ENCODE measurements at places on chromosomes 11 and 22. TPM values are rescaled to one million over a fixed set of nuclear protein-coding genes. Genes with fewer than 3 reads are reported as not detected.

The BLID gene
- total RNA-seq: not detected

The SHANK2 gene
- total RNA-seq: not detected

- no peak for DNase-seq
Measured at GRCh38 chr22:30460147-30460546, 11.7 kb downstream of the SEC14L3 start.

DNA sequence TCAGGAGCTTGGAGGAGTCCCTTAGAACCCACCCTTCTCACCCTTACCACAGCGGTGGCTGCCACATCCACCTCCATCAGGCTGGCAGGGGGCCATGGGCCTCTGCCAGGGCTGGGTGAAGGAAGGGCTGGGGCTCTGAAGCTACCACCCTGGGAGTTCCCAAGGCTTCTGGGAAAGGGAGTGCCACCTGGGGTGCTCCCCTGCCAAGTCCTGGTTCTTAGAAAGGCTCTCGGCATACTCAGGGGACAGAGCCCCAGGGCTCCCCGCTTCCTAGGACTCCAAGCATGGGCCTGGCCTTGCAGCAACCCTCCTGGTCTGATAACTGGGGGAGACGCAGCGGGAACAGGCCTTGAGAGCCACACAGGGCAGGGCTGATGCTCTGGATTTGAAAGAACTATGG, 438 bp upstream of the PLA2G3 start:
- DNase-seq: no peak

DNA sequence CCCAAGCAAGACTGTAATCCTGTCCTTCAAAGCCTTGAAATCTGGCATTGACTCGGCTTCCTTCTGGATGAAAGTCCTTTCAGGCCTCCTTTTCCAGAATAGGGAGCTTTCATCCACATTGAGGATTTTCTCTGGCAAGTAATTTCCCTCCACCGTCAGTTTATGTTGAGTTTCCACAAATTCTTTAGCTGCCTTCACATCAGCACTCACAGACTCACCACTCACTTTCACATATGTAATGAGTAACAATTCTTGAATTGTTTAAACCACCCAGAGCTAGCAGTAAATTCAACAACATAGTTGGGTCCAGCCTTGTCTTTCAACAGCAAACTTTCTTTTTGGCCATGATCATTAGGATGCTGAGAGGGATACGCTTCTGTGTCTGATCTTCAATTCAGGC, 84.3 kb upstream of the PRDM11 start:
- DNase-seq: no peak

- no peak for DNase-seq
Measured at GRCh38 chr22:45882881-45883810, 93.8 kb downstream of the WNT7B start.

- no peak for DNase-seq
Measured at GRCh38 chr11:86116386-86116726, 47.5 kb upstream of the PICALM start.

DNA sequence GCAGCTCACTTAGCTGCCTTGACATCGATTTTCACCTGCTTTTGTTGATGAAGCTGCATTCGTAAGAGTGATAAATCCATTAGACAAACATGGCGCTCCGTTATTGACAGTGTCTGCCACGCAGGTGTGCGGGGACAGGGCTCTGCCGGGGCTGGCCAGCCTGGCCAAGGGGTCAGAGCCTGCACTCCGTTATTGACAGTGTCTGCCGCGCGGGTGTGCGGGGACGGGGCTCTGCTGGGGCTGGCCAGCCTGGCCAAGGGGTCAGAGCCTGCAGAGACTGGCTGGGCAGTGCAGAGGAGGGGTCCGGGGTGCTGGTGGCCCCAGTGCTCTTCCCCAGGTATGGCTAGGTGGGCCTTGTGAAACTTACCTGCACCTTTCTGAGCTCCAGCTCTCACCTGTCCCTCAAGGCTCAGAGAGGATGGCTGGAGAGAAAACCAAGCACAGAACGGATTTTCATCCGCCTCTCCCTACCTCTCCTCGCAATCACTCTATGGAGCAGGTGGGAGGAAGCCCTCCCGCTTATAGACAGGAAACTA, 101.6 kb upstream of the B3GAT1 start:
- no peak for DNase-seq

GRCh38 chr11:76803023-76803422, 19.9 kb downstream of the TSKU start:
- peak; percentile 30 for DNase-seq

DNA sequence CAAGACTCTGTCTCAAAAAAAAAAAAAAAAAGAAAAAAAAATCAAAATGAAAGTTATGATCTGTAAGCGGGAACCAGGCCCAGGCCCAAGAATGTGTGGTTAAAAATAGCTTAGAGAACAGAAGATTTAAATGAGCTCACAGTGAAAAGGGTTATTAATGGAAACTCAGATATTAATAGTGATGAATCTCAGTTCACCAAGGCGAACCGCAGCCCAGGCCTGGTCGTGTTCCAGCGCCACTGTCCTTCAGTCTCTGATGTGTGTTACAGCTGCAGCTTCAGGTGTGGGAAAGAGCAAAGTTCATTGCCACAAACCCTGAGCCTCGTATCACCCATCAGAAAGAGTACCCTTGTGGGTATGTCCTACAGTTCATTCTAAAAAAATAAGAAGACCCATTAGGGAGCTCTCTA, 107.1 kb downstream of the GAB2 start:
- DNase-seq: no peak

DNA sequence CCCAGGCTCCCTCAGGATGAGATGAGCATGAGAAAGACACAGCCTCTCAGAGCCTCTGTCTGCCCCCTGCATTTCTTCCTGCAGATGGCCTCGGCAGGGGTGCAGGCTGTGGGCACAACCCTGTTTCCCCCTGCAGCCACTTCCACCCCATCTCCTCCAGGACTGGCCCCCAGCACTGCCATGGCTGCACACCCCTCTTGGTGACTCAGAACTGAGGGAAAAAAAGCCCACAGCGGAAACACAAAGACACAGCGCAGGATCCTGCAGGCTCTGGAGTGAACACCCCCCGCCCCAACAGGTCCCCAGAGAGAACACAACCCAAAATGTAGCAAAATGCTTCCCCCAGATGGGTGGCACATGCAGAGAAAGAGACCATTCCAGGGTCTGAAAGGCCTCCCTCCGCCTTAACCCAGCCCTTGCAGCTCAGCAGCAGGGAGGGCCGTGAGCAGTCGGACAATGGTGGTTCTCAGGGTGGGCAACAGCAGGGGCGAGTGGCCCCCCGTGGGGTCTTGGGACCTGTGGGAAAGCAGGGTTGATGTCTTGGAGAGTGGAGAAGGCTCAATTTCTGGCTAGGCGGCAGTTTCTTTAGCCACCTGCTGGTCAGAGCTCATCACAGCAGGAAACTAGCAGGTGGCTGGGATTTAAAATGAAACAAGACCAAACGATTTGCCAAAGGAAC, 8.0 kb downstream of the TUBGCP6 start:
- peak; percentile 75 for DNase-seq

DNA sequence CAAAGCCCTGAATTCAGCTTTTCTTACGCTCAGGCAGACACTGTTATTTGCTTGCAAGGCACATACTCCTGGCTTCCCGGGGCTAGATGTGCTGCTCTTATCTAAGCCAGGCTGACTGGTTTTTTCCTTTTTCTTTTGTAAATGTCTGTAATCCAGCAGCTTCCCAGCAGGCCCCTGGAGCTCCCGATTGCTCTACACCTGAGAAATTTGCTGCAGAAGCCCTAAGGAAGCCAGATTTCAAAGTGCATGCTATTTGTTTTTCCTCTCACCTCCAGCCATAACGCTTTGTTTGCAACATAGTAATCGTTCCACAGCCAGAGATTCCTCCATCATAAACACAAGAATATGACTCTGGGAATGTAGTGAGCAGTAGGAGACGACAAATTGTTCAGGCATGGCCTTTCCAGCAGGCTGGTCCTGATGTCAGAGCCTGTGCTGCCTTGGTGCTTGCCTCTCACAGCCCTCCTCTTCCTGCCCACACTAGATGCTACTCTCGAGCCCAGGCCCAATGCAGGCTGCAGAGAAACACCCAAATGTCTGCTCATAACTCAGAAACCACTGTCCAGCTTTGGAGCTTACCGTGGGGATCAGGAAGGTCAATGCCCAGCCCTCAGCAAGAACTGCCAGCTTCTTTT, 54.7 kb upstream of the SLC6A5 start:
- no peak for DNase-seq
